ENCODE measurements at places on chromosomes 7 and 10. TPM values are rescaled to one million over a fixed set of nuclear protein-coding genes. Genes with fewer than 3 reads are reported as not detected.

ZDHHC4 gene
- 80.6 TPM for total RNA-seq

MMP21 gene
- total RNA-seq, result under 0.01 TPM

PAXIP1 gene
- 7.8 TPM for total RNA-seq

HOXA7 gene
- 1.6 TPM for total RNA-seq

TAS2R39 gene
- total RNA-seq, result not detected

WNT8B gene
- not detected for total RNA-seq

ATOH7 gene
- not detected for total RNA-seq

EPO gene
- not detected for total RNA-seq

CBX3 gene
- 105 TPM for total RNA-seq

CALHM3 gene
- total RNA-seq, result not detected

MBL2 gene
- not detected for total RNA-seq

TMEM176A gene
- 1.1 TPM for total RNA-seq

MAGI2 gene
- 8.2 TPM for total RNA-seq

ZMIZ2 gene
- 6.8 TPM for total RNA-seq

CYP26C1 gene
- under 0.01 TPM for total RNA-seq

COL1A2 gene
- total RNA-seq, result 4,803 TPM

BMPR1A gene
- 48.9 TPM for total RNA-seq

NYAP1 gene
- total RNA-seq, result 0.14 TPM

CLRN3 gene
- total RNA-seq, result not detected

TMUB1 gene
- 17.4 TPM for total RNA-seq
